ENCODE measurements at places on chromosomes 5 and 9.

GRCh38 chr5:177476531-177477233 lies 3.2 kb upstream of the DBN1 start:
- peaks cover 44% of the 10 kb centered on the region for H3K4me1 ChIP-seq
- H3K36me3 ChIP-seq = peaks cover 10% of the 10 kb centered on the region
- DNase-seq = no peak

- DNase-seq = peak; percentile 72
- peak overlapping the region; percentile 39 for H3K27ac ChIP-seq
- no peak overlapping the region for H3K4me3 ChIP-seq
- H3K36me3 ChIP-seq = no peaks in the 10 kb centered on the region
- H3K4me1 ChIP-seq = peaks cover 19% of the 10 kb centered on the region
- H3K27me3 ChIP-seq = no peaks in the 10 kb centered on the region
These were observed 186.7 kb downstream of the NTRK2 start for GRCh38 chr9:84856181-84856632.

DNA sequence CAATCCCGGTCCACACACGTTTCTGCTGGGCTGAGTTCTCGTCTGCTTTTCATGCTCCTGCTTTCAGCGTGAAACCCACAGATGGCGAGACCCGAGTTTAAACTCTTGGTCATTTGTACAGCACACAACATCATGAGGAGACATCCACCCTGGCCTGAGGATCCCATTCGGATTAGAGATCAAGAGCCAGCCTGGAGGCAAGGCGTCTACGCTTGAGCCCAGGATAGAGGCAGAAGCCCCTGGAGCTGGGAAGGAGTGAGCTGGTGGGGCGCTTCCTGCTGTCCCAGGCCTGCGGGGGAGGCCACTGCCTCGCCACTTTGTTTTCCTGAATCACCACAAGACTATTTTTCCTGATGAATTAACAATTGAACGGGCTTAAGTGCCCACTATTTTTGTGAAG lies 281.9 kb upstream of the IRX4 start:
- no peaks in the 10 kb centered on the region for H3K36me3 ChIP-seq
- no peak overlapping the region for H3K27ac ChIP-seq
- no peaks in the 10 kb centered on the region for H3K4me1 ChIP-seq
- peaks cover 22% of the 10 kb centered on the region for H3K27me3 ChIP-seq
- DNase-seq = no peak

GRCh38 chr9:92807031-92807756 lies 42.6 kb upstream of the BICD2 start:
- no peak overlapping the region for H3K4me3 ChIP-seq
- DNase-seq = no peak
- peaks cover 35% of the 10 kb centered on the region for H3K27me3 ChIP-seq
- no peaks in the 10 kb centered on the region for H3K4me1 ChIP-seq
- no peaks in the 10 kb centered on the region for H3K36me3 ChIP-seq
- H3K27ac ChIP-seq = no peak overlapping the region

DNA sequence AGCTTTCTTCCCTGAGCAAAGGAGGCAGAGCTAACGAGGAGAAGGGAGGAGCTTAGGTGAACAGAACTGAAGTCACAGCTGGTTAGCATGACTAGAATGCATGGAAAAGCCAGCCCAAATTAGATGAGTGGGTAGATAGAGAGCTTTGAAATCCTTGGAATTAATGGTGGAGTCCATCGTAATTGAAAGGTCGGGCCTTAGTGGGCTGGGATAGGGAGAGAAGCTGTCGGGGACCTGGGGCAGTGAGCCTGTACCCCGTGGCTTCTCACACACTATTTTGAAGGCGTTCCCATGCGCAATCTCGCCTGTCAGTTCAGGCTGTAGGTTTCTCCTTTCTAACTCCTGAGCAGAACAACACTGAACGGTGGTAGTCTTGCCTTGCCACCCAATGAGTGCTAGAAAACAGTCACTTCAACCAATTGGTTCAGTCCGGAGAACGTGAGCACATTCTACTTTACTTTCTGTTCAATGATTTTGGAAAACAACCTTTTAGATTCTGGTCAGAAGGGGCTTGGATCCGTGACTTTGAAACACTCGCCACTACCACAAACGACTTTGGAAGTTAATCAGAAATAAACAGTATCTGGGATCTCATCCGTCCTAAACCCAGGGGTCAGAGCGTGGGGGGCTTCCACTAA lies 655 bp upstream of the RAI14 start:
- no peaks in the 10 kb centered on the region for H3K27me3 ChIP-seq
- peak; percentile 78 for DNase-seq
- H3K27ac ChIP-seq = peak overlapping the region; percentile 92
- H3K4me1 ChIP-seq = peaks cover 15% of the 10 kb centered on the region
- H3K36me3 ChIP-seq = no peaks in the 10 kb centered on the region

- peaks cover 9% of the 10 kb centered on the region for H3K4me1 ChIP-seq
- H3K27me3 ChIP-seq = no peaks in the 10 kb centered on the region
- peak overlapping the region; percentile 12 for H3K27ac ChIP-seq
- H3K4me3 ChIP-seq = no peak overlapping the region
- DNase-seq = no peak
These were observed 64.8 kb downstream of the MRPS27 start for GRCh38 chr5:72255237-72255636.

Measured in MCF 10A (cell line).